ENCODE measurements at places on chromosomes 3 and 15.

DNA sequence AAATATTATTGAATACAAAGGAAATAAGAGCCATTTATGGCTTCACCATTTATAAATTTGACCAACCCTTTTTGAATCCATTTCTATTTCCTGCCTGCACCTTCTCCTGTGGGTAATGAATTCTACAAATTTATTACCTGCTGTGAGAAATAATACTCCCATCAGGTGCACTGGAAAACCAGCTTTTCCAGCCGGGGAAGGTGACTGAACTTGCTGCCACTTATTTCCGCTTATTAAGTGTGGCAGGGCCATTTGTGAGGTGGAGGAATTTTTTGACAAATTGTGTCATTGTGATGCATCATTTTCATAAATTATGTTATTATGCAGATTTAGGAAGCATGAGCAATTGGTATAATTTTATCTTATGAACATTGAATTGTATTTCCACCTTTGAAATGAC, 151.1 kb downstream of the SQOR start:
- no peak for DNase-seq

GRCh38 chr3:169663951-169664820, 674 bp upstream of the MECOM start:
- no peak for DNase-seq

DNA sequence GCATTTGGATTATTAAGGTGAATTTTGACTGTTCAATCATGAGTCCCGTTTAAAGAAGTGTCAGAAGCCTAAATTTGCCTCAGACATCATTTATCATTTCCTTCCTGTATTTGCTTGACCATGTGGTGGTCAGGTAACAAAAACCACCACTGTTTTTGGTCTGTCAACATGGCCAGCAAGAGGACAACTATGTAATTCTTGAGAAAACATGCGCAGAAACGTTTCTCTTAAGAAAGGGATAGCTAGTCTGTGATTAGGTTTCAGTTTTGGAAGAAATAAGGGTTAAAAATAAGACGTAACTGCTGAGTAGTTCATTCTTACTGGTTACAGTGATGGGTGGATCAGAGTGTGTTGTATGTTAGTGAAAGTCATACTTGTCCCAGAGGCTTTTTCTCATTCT, 204.5 kb downstream of the AKAP13 start:
- no peak for DNase-seq

DNA sequence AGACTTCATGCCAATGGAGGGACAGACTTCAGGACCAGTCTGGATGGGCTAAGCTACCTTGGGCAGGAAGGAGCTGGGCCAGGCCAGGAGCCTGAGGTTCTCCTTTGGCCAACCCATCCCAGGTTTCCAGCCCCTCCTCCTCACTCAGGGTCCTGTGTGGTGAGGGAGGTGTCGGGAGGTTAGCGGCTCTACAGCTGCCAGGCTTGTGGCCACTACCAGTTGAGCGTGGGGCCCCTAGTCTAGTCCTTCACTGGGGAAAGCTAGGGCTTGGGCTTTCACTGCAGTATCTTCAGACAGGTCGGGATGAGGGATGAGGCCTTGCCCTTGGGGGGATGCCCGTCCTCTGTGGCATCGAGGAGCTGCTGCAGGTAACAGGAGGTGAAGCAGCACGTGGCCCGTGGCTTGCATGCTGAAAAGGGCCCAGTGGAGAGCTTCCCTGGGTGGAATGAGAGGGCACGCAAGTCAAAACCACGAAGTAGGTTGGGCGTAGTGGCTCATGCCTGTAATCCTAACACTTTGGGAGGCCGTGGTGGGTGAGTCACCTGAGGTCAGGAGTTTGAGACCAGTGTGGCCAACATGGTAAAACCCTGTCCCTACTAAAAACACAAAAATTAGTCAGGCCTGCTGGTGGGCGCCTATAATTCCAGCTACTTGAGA, 8.5 kb upstream of the FANCD2 start:
- no peak for DNase-seq

DNA sequence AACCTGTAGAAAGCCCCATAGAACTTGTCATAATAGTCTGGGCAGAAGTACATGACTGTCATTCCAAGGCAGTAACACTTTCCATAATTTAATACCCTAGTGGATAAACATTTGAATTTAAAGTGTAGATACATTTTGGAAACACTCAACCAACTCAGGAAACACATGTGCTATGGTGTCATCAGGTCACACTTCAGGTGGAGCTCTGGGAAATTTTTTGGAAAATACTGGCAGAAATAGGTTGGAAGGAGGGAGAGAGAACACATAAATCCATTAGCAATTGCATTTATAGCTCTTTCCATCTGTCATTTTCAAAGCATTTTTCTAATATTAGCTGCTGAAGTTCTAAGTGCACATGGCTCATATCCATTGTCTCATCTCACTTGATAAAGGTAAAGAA, 135.7 kb downstream of the MEIS2 start:
- DNase-seq = no peak

DNA sequence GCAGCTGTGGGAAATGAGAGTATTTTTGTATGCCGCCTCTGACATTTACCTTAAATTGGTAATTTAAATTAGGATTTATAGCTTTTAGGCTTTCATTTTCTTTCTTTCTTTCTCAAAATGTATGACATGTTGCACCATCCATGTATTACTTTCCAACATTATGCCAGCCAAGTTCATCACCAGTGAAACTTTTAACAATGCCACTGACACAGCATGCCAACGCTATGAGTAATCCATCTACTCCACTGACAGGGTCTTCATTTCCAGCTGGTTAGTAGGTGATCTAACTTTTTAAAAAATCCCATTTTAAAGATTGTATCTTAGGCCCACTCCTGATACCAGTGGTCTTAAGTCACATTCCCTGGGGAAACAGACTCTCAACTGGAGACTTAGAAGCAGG, 21.8 kb upstream of the CLDN16 start:
- DNase-seq = no peak

DNA sequence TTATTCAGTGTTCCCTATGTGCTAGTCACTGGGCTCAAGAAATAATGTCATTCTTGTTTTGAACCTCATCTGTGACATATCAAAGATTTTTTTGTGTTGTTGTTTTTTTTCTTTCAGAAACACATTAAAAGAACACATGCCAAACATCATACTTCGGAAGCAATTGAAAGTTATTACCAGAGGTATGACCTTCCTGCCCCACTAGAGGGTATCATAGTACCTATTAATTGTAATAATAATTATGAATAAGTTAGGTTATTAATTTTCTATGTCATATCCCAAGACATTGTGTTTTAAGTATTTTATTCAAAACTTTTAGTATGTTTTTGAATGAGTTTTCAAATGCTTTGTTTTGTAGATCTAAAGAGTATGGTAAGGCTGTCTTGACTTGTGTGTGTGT, 65.7 kb downstream of the CDIN1 start:
- DNase-seq = no peak

Data from skin of body (tissue), 3 donors.